ENCODE measurements at places on chromosomes 1 and 21.

GRCh38 chr1:38210021-38210894, 163.7 kb upstream of the POU3F1 start:
- DNase-seq: no peak

GRCh38 chr1:19354531-19354981, 42.4 kb downstream of the SLC66A1 start:
- no peak for DNase-seq

- DNase-seq: no peak
Observed at GRCh38 chr1:41454406-41454805, 30.1 kb downstream of the EDN2 start.

DNA sequence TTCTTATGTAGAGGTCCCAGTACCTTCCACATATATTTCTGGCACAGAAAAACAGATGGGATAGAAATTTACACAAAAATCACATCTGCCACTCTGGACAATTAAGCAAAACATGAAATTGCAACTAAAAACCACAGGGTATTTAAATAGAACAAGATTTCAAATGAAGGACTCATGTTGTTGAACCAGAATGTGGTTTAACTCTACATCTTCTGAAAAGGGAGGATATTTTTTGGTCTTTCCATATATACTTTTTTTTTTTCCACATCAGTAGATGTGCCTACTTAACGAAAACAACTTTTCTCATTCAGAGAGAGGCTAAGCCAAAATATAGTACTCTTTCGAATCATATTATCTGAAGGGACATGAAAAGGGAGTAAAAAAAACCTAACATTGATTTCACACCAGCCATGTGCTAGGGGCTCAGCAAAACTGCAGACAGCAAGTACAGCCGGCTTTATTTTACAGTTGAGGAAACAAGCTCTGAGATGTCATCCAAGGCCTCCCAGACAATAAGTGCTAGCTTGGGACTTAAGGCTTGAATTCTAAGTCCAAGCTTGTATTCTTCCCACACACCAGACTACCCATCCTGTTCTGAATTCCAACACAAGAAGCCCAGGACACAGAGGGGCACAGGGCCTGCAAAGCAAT, 208.9 kb downstream of the PBX1 start:
- no peak for DNase-seq

DNA sequence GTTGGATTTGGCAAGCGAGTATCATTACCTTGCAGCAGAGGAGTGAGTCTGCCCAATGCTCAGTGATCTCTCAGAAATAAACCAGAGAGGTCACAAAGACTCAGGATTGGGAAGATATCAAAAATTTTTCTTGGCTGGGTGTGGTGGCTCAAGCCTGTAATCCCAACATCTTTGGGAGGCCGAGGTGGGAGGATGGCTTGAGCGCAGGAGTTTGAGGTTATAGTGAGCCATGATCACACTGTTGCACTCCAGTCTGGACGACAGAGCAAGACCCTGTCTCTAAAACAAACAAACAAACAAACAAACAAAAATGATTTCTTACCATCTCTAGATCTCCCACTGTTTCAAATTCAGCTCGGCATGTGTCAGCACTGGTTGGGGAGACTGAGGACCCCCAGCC, 13.3 kb upstream of the BECN2 start:
- no peak for DNase-seq

- DNase-seq: no peak
Observed at GRCh38 chr1:58748666-58749065, 35.2 kb downstream of the JUN start.

DNA sequence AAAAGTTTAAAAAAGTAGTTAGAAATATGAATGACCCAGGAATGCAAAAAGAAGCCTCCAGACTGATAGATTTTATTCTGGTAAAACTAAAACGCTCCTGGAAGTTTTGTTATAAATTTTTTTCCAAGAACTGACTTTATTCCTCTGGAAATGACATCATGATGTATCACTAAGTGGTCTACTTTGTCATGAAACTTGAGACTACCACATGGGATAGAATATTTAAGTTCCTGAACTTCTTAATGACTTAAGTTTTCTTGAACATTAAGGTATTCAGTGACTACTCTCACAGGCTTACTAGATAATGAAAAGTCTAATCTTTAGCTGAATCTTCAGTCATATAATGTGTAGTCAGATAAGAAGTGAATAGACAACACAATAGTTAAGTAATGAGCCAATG, 842.2 kb downstream of the USP25 start:
- DNase-seq: no peak

DNA sequence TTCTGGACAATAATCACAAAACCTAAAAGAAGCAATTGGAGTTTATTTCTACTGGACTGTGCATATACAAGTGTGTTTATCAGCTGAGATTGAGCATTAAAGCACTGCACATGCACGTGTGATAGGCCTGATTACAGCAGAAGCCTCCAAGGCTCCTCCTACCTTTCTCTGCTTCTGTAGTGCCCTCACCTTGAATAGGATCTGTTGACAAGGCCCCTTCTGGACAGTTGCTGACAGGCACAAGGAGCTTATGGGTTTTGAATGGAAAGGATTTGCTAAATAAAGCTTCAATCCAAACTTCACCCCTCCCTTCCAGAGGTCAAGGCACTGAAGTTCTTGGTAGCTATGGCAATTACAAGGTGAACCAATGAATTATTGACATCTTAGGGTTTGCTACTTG, 7.9 kb upstream of the SGIP1 start:
- DNase-seq: no peak

DNA sequence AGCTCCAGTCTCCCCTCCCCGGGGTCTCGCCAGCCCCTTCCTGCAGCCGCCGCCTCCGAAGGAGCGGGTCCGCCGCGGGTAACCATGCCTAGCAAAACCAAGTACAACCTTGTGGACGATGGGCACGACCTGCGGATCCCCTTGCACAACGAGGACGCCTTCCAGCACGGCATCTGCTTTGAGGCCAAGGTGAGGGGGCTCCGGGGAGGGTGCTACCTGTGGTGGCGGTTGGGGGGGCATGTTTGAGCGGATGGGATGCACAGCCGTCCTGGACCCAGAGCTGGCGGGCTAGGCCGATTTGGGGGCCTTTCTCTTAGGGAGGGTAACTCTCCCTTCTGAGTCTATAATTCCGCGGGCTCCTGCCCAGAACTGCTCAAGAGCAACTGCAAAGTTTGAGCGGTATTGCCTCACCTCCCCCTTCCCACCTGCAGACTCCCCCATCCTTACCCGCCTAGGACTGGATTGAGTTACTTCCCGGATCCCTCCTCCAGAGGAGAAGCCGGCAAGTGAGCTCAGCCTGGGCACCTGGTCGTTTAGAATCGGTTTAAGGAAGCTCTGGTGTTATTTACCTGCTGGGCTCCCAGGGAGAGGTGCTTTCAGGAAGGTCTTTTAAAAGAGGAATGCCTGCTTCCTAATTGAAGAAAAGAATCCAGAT, 730 bp downstream of the NOS1AP start:
- DNase-seq: no peak

GRCh38 chr21:35016071-35016470, 33.0 kb downstream of the RUNX1 start:
- DNase-seq: no peak

- DNase-seq: no peak
Observed at GRCh38 chr1:2418791-2419320, 6.5 kb upstream of the PEX10 start.

- DNase-seq: no peak
Observed at GRCh38 chr1:161307892-161308638, 1.7 kb downstream of the MPZ start.

GRCh38 chr1:37169241-37169640, 134.9 kb upstream of the GRIK3 start:
- DNase-seq: no peak

DNA sequence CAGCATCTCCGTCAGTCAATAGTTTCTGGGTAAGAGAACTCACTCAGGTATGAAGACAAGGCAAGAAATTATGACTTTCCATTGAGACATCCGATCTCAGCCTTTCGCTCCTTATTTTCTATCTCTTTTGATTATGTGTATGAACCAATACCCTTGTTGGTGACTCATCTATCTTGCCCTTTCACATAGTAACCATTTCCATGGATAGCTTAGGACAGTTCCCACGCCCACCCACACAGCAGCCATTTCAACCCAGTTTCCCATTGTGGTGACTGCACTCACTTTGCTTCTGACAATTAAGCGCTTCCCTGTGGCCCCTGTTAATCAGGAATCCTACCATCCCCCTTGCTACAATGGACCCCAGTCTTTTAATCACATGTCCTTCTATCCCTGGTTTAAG, 210.6 kb upstream of the ADGRL2 start:
- no peak for DNase-seq

DNA sequence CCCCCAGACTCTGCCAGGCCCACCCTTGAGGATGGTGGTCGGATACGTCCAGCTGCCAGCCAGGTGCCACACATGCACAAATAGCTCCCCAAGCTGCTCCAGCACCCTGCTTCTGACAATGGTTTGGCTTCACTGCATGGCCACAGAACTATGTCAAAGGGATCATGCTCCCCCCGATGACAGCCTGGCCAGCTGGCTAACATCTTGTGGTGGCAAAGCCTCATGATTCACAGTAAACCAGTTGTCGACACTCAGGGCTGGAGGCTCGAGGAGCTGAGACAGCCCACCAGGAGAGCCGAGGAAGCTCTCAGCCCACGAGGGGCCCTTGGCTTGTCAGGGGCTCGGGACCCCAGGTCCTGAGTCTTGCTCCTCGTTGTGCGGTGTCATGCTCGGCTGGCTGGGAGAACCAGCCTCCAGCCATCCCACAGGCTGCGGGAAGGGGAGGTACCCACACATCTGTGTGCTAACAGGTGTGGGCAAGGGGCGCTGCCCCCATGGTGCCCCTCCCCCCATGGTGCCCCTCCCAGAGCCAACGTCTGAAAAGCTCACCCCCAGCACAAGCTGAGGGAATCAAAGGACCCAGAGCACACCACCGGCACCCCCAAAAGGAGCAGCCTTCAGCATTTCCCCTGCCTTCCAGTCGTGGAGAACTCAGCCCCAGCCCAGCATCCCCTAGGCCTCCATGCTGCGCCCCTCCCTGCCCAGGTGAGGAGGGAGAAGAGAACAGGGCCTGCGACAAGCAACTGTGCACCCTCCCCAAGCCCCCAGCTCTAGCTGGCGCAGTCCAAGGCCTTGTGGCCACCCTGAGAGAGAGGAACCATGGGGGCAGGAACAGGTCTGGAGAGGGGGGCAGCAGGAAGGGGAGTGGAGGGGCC, 41.2 kb downstream of the KIF21B start:
- DNase-seq: no peak

DNA sequence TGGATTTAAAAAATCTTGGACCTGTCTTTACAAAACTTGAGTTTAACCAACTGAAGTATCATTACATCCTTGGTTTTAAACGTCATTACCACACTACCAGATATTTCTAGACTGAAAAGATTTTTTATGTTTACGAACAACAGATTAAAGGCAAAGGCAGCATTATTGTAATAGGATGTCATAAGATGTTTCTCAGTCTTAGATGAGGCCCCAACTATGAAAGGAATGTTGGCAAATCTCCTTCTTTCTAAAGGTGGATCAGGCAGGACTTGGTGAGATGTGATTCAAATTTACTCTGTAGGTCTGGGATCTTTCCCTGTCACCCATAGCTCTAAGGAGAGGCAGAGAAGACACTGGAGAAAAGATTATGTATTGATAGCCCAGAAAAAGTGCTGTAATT, 417.9 kb downstream of the PTBP2 start:
- no peak for DNase-seq

DNA sequence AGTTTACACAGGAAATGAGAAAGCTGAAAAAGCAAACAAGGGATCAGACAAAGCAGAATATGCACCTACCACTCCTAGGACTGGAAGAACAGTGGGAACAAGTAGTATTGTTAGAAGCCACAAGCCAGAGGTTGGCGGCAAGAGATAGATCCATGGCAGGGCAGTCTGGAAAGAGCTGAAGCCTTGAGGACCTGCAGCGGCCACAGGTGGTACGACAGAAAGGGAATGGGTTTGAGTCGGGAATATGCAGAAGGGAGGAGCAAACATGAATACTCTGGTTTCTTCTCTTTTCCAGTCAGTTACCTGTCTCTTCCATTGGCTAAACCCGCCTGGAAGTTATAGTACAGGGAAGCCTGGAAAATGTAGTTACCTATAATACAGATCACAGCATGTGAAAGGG, 3.9 kb upstream of the PCNX2 start:
- no peak for DNase-seq

Data from NCI-H1436 treated with DMSO at 0.1 percent for 48 hours (cell line).